ENCODE measurements at places on chromosomes 2 and 18.

DNA sequence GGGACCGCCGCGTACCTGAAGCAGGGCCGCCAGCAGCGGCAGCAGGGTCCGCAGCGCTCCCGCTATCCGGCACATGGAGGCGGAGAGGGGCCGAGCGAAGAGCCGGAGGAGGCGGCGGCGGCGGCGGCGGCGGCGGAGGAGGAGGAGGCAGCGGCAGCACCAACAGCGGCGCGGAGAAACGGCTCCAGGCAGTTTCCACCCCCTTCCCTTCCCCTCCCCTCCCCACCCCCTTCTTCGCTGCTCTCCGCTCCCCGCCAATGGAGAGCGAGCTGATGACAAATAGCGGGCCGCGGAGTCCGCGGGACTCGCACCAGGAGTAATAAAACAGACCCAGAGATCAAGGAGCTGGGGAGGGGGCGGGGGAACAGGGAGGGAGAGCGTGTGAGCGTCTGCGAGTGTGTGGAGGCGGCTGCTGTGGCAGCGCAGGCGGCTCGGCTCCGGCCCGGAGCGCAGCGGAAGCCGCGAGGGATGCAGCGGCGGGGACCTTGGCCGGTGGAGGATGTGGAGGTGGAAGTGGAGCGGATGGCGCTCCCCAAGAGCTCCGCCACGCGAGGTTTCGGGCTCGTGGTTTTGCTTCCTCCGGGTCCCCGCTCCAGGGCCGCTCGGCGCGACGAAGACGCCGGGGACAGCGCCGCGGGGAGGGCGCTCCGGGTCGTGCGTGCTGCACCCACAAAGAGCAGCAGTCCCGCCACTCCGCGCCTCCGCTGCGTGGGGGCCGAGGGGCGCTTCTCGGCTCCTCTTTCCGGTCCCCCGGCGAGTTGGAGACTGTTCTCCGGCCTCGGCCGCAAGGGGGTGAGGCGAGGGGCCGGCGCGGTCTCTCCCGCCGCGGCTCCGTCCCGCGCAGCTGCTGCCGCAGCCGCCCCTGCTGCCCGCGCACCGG, at the start of gene CDH2:
CDH2 (minus strand) TSS at position 183 of the 880 bp plus-strand sequence; CDS start at position 75, 108 bp downstream.
- DNase-seq, result no peak

- DNase-seq, result no peak
Measured at GRCh38 chr2:5945742-5946141, 253.6 kb downstream of the SOX11 start.

DNA sequence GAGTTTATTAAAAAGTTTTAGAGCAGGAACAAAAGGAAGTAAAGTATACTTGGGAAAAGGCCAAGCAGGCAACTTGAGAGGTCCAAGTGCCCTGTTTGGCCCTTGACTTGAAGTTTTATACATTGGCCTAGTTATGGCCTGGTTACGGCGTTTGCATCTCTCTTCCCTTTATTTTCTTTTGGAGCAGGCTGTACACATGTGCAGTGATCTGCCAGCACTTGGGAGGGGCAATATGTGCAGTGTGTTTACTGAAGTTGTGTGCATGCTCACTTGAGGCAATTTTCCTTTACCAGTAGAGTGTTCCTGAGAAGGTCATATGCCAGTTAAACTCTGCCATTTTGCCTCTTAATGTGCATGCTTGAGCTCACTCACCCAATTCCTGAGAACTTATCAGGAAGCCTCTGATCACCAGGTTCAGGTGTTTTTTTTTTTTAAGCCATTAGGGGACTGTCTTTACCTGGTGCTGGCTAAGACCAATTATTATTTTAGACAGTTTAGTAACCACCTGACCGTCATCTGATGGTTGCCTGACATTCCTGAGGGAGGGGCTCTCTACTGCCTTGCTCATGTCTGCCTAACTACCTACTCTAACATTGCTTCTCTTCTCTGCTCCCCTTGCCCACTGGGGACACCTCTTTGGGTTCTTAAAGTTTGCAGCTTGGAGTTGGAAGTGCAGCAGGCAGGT, 48.0 kb downstream of the SCN2A start:
- DNase-seq, result no peak

DNA sequence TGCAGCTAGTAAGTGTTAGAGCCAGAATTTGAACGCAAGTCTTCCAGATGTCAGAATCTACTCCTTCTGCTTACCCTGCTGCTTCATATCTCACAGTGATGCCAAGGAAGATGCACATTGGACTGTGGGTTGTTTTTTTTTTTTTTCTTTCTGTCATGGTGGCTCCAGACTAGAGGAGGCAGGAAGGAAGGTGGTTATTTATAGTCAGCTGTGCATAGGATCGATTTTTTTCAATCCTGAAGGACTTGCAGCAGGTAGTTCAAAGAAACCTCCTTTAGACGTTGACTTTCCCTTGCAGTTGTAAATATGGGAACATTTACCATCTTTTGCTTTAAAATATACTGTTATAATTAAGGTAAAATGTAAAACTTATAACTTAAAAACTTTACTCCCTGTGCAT, 17.3 kb downstream of the NEDD4L start:
- no peak for DNase-seq

- no peak for DNase-seq
Measured at GRCh38 chr2:45330108-45330507, 281.0 kb downstream of the SRBD1 start.

DNA sequence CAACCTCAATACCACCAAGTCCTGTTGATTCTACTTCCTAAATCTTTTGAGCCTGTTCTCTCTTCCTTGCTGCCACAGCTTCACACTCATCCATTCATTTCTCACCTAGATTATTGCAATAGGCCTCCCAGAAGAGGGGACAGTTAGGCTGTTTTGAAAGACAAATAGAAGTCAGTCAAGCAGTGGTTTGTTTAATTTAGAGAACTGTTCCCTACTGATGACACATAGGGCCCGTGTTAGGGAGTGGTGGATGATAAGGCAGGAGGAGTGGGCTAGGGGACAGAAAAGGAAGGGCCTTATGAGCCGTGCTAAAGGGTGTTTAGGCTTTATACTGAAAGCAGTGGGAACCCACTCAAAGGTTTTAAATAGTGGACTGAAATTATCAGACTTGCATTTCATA, 59.6 kb upstream of the ZFP36L2 start:
- no peak for DNase-seq

All from activated CD4-positive, CD25-positive, alpha-beta regulatory T cell treated with anti-CD3 and anti-CD28 coated beads, Interleukin-2, amount 50 U/mL, for 16 hours (primary cell).